ENCODE measurements at places on chromosomes 5 and 9.

DNA sequence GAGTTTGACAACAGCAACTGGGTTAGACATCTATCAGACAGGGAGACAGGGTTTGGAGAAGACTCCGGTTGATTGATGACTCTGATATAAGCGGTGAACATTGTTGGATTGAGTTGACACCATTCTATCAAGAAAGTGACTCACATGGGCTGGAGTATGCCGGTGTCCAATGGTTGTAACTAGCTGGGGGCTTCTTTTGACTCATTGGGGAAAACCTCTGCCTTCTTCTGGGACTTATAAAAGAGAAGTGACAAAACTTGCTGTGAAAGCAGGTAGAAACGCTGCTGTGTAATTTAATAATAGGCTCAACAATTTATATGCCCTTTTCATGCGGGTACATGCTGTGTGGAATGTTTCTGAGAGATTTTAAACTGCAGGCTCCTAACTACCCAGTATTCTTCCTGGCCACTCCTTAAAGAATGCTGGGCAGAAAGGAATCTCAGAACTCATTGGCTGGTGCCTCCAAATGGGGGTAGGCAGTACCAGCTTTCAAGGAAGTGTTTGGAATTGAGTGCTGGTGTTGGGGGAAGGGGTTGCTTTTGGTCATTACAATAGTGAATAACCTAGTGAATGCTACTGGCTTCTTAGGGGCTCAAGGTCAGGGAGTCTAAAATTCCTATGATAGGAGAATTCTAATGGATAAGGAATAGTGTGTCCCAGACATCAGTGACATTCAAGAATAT lies 43.9 kb downstream of the FYB1 start:
- DNase-seq, result no peak

GRCh38 chr5:180213256-180213600 lies 4.2 kb upstream of the RASGEF1C start:
- DNase-seq, result no peak

DNA sequence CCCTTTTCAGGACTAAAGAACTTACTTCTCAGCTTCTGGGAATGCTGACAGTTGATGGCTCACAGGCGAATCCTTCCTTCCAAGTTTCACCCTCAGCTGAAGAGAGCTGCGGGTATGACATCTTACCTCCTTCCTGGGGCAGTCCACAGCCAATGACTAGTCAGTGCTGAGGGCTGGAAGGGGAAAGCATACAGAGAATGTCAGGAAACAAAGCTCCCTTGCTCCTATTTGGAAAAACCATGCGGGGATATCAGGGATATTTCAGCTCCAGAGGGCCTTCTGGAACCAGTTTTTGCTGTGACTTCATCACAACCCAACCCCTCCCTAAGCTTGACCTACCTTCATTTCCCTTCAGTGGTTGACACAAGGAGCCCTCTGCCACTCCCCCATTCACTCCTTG lies 15.7 kb downstream of the FTMT start:
- DNase-seq, result no peak

DNA sequence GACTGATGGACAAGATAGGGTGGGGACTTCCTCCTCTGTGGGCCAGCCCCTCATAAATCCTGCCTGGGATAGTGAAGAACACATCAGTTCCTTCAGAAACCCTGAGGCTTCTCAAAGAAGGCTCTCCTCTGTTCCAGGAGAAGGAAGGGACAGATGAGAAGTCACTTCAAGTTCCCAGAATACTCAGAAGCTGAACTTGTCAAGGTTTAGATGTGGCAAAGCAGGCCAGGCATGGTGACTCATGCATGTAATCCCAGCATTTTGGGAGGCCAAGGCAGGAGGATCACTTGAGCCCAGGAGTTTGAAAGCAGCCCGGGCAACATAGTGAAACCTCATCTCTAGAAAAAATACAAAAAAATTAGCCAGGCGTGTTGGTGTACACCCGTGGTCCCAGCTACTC lies 38.5 kb downstream of the STOM start:
- no peak for DNase-seq

DNA sequence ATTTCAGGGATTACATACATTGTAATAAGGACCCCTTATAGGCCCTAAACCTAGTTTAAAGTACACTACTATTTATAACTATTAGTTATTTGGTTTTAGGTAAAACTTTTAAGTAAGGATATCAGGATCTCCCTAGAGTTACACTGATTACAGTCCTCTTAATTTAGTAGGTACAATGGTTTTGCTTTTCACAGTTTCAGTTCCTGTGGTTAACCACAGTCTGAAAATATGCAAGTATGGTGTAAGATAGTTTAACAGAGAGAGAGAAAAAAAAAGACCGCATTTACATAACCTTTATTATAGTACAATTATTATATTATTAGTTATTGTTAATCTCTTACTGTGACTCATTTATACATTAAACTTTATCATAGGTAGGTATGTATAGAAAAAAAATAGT lies 725.3 kb upstream of the PTPRD start:
- DNase-seq, result no peak

GRCh38 chr9:110900917-110901316 lies 137.4 kb downstream of the LPAR1 start:
- DNase-seq, result no peak

GRCh38 chr5:121429761-121430160 lies 421.9 kb upstream of the FTMT start:
- DNase-seq, result no peak

DNA sequence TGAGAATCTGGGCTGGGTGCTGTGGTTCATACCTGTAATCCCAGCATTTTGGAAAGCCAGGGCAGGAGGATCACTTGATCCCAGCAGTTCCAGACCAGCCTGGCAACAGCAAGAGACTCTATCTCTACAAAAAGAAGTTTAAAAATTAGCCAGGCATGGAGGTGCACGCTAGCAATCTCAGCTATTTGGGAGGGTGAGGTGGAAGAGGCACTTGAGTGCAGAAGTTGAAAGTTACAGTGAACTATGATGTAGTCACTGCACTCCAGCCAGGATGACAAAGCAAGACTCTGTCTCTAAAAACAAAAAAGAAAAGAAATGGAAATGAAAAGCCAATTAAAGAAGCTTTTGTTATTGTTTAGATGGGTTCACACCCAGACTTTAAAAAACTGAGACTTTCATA lies 131.6 kb upstream of the RASA1 start:
- no peak for DNase-seq

GRCh38 chr5:124343451-124343867 lies 403.0 kb downstream of the ZNF608 start:
- DNase-seq, result no peak

DNA sequence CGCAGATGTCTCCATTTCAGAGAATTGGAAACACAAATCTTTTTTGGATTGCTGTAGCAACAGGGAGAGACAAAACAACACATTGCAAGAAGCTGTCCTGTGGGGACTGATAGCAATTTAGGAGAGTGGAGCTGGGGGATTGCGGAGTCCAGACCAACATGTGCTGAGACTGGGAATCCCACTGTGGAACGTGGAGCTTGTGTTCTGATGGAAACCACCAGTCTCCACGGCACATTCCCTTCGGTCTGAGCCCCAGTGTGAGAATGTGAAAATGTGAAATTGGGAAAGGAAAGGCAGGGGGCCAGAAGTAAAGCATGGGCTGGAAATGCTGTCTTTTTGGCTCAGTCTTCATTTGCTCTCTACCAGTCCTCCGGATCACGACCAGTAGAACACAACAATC lies 348.8 kb upstream of the TNC start:
- no peak for DNase-seq

GRCh38 chr5:154628685-154629084 lies 126.5 kb upstream of the LARP1 start:
- no peak for DNase-seq

GRCh38 chr9:6068983-6069382 lies 53.6 kb upstream of the RANBP6 start:
- no peak for DNase-seq

- DNase-seq, result no peak
These were observed 95.3 kb downstream of the PRRT1B start for GRCh38 chr9:131640438-131641137.

DNA sequence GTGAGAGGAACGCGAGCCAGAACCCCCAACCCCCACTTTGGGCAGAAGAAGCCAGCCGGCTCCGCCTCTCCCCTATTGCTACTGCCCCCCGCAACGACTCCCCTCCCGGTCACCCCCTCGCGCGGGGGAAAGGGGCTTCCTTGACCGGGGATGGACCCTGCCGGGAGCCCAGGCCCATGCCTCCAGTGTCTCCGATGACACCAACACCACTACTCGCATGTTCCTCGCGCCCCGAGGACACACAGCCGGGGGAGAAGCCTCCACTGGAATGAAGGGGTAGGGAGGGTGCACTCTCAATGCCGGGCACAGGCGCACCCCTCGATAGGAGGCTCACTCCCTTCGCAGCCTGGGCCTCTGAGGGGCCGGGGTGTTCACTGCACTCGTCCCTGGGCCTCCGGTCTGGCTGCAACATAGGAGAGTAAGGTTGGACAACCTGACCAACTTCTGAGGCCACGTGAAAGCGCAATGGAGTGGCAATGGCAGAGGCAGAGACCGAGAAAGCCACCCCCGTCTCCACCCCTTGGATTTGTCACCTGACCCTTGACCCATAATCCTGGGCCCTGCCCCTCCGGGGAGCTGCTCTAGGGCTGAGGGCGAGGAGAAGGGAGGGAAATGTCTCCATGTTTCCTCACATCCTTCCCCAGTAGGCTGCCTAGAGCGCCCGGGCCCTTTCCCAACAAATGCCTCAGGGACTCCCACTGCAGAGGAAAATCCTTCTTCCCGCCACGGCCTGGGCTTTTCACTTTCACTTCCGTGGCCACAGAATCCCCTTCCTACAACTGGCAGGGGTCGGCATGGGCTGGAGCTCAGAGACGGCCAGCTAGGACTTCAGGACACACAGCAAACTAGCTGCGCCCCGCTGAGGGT lies 1.1 kb upstream of the CNTFR start:
- DNase-seq, result no peak

- no peak for DNase-seq
These were observed 362.8 kb upstream of the ZNF462 start for GRCh38 chr9:106500171-106500570.

DNA sequence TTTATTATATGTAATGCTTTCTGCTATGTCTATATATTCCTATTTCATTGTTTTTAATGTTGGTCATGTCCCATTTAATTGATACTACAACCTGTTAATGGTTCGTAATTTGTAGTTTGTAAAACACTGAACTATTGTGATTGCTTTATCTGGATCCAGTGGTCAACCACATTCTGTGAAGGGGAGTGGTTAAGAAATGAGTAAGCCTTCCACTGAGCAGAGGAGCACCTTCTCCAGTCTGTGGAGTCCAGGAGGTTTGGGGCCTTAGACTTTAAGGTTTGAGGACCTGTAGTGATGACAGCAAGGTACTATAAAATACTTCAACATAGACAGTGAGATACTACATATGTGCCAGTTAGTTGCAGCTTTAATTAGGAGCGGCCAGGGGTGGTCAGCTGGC lies 67.7 kb upstream of the RAD23B start:
- DNase-seq, result no peak

DNA sequence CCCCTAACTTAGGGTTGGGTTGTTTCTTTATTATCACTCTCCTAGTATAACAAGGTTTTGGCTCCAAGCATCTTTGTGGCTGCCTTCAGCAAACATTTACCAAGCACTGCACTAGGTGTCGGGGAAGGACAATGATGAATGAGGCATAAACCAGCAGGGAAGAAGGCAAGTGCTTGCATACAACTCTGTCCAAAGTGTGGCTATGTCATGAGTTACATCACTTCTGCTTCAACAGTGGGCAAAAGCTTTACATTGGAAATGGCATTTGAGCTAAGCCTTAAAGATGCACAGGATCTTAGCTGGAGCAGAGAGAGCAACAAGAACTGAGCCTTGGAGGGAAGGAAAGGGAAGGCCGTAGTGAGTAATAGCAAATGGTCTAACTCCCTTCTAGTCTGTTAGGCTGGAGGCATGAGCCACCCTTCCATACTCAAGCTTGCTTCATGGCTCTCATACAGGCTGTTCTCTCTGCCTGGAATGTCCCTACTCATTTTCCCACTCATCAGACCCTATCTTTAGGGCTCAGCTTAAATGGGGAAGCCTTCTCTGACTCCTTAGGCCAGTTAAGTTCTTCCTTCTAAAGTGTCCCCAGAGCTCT lies 121.8 kb downstream of the SEMA6A start:
- DNase-seq, result no peak

- no peak for DNase-seq
These were observed at the start of gene GOLM1 for GRCh38 chr9:86098824-86099700. TSS of gene GOLM1 (minus strand) at chr9:86099558. CDS start at chr9:86079320, 20,238 bp downstream.

DNA sequence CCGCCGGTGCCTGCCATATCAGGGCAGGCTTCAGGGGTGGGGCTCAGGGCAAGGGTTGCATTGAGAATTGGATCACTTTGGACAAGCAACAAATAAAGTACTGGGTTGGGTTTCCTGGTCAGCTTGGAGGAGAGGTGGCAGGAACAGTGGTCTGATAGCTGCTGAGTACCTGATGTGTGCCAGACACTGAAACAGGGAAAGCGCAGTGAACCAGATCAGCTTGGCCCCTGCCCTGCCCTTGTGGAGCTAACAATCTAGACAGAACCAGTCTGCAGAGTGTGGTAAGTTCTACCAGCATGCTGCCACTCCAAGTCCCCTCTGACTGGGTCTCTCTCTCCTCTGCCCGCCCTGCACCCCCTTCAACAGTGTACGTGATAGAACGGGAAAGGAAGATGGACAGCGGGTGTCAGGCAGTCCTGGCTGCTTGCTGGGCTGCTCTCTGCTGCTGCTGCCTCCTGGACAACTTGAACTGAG lies 53.4 kb downstream of the CYSTM1 start:
- DNase-seq, result no peak

- no peak for DNase-seq
These were observed 33.4 kb downstream of the ACER2 start for GRCh38 chr9:19442240-19442639.

DNA sequence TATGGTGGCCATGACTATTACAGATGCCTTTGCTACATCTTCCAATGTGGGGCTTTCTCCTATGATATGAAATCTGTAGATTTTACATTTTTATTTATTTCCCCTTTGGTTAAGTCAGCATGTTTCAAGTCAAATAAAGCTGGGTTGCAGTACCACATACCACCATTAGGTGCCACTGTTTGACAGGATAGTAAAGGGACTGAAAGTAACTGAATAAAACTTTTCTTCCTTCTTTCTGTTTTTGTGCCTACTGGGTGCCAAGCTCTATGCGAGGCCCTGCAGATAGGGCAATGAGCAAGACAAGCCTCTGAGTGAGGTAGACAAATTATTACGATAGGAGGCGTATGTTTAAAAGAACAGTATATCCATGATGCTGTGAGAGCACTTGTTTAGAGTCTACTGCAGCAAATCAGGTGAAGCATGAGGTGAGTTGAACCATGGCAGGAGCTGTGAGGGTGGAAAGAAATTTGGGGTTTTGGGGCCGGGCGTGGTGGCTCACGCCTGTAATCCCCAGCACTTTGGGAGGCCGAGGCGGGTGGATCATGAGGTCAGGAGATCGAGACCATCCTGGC lies 64.8 kb downstream of the GDNF start:
- DNase-seq, result no peak

GRCh38 chr9:89417832-89418473 lies 80.0 kb downstream of the SEMA4D start:
- peak; percentile 38 for DNase-seq

GRCh38 chr5:112014783-112015395 lies 257.9 kb upstream of the NREP start:
- no peak for DNase-seq

- no peak for DNase-seq
These were observed 52.3 kb downstream of the NTNG2 start for GRCh38 chr9:132214027-132214622.
